ENCODE measurements at places on chromosomes 1 and 21. TPM values are rescaled to one million over a fixed set of nuclear protein-coding genes. Genes with fewer than 3 reads are reported as not detected.

Gene ATP1A2
- total RNA-seq, result not detected

Gene GNG4
- 5.2 TPM for total RNA-seq

Gene ASAP3
- 7.0 TPM for total RNA-seq

Gene RAB42
- total RNA-seq, result not detected

Gene OVAAL
- total RNA-seq, result 25.8 TPM

GRCh38 chr1:243726806-243727502, 123.1 kb downstream of the AKT3 start:
- no peak for DNase-seq

DNA sequence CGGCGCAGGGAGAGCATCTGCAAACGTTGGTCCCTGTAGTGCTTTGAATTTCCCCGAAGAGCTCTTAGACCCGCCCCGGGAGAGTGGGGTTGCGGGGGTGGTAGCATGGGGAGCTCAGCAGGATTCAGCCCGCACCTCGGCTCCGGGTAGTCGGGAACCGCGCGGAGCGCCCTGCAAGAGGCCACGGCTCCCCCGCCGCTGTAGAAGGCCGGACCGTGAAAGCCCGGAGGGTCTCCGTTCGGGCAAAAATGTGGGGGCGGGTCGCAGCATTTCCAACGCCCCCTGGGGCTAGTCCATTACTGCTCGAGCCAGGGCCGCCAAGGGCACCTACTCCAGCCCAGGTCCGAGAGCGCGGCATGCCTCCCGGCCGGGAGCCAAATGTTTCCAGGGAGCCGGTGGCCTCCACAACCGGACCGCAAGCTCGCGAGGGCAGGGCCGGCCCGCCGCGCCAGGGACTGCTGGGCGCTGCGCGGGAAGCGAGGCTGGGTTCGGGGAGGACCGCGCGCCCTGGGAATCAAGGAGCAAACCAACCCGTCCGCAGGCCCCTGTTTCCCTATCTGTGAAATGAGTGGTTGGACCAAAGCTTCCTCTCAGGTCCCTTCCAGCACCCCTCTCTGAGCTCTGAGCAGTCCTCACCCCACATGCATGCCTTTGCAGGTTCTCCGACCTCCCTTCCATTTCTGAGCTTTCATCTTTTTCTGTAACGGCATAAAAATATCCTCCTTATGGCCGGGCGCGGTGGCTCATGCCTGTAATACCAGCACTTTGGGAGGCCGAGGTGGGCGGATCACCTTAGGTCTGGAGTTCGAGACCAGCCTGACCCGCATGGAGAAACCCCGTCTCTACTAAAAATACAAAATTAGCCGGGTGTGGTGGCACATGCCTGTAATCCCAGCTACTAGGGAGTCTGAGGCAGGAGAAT, 775 bp upstream of the TMEM63A start:
- DNase-seq, result peak; percentile 11

DNA sequence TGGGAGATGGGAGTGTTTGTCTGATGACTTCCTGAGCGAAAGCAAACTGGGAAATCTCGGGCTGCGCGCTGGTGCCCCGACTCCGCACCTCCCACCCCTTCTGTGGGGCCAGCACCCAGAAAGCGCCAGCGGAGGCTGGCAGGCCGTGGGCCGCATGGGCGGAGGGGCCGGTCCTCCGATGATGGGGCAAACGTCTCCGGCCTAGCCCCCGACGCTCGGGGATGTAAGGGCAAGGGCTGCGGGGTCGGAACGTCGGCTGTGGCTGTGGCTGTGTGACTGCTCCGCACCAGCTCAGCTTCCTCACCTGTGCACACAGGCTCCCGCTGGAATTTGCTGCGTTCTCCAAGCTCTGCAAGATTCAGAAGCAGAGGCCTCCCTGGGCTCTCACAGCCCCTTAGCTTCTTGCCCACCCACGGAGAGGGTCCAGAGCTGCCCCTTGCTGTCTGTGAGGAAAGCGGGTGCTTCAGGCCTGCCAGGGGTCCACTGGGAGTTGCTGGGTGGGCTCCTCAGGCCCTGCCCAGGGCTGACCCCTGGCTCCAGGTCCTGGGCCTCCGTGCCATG, 35.0 kb downstream of the COL18A1 start:
- no peak for DNase-seq

DNA sequence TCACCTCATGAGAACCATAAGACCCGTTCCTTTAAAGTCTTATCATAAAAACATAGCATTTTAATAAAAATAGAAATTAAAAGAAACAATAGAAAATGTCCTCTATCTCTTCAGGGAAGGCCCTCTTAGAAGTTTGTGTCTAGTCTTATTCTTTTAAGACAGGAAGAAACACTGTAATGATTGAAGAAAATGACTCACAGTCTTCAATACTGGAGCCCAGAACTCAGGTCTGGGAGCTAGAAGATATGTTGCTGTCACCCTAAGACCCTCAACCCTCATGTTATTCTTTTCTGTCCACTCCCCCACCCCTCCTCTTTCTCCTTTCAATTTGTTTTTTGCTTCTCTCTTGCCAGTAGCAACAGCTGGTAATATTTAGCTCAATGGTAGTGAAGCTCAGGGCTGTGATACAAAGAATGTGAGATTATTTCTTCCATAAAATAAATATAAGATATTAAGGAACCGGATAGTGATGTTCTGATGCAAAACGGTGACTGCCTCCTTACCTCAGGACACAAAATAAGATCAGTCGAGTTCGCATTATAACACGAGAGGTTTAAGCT, 12.0 kb downstream of the DUSP10 start:
- no peak for DNase-seq

DNA sequence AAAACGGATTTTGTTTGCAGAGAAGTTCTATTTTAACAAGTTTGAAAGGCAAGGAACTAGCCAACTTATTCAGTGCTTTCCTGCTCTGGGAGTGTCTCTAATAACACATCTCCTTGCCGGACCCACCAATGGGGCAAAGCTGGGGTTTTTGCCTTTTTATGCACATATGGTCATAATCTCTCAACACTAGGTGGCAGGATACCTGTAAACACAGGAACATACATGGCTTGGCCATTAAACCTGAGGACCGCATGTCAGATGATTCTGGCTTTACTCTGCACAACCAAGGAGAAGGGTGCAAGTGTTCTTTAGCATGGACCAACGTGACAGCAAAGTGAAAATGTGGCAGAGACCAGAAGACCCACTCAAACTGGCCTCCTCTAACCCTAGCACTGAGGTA, 4.9 kb downstream of the TMEM9 start:
- peak; percentile 63 for DNase-seq

- no peak for DNase-seq
These were observed 85.9 kb downstream of the CENPF start for GRCh38 chr1:214688891-214689290.

DNA sequence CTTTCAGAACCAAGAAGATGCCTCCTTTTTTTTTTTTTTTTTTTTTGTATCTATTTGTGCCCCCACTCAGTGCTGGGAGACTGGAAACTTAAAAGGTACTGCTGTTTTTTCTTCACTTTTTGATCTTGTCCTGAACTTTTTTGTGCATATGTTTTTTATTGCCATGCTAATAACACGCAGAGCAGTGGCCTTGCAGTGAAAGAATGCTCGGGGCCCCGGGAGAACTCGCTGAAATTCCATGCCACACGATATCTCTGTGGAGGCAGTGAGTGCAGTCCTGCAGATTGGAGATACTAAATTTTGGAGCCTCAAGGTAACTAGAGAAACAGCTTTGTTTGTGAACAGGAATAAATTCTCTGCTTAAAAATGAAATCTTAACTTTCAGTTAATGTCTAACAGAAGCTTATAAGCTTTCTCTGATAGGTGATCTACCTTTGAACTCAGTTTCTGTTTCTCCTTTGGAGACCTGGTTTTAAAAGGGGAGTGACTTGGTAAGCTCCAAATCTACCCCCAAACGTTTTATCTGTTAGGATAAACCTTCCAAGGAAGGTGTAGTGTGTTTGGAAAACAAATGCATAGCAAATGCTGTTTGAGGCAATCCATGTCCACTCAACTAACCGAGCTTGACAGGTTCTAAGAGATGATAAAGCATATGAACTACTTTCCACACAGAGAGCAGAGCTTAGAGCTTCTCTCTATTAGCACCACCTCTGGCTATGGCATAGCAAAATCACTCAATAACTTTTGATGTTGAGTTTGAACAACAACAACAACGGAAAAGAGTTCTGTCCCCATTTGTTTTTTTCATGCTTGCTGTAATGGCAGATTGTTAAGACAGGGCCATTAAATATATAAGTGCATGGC, 113.7 kb upstream of the PLXNA2 start:
- no peak for DNase-seq

DNA sequence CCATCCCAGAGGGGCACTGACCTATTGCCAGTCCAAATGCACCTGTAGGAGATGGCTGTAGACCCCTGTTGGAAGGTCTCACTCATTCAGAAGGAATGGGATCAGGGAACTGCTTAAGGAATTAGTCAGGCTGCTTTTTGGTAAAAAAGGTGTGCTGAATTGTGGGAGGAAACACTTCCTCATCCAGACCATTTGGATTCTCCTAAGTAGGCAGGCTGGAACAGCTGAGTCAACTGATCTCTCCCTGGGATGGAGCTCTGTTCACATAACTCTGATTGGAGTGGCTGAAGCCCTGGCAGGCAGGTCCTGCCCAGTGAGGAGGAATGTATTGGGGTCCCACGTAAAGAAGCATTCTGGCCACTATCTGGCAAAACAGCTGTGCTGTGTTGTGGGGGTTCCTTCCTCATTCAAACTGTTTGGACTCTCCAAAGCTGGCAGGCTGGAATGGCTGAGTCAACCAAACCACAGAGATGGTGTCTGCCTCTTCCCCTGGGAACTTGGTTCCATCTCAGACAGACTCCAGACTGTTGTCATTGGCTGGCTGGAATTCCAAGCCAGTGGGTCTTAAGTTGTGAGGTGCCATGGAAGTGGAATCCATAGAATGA, 70.7 kb upstream of the PDC start:
- no peak for DNase-seq

Data from SK-MEL-5 (cell line).